Ovary (tissue), 10 donors: ENCODE measurements at places on chromosomes 3 and 15. TPM values are rescaled to one million over a fixed set of nuclear protein-coding genes. Genes with fewer than 3 reads are reported as not detected.

GRCh38 chr15:78211189-78211921 lies 23.0 kb downstream of the ACSBG1 start:
- no peak for DNase-seq

- no peak for DNase-seq
Observed at GRCh38 chr3:17231537-17232261, 346.9 kb downstream of the PLCL2 start.

GRCh38 chr3:98554580-98554979 lies 22.8 kb downstream of the GPR15 start:
- DNase-seq: no peak

DNA sequence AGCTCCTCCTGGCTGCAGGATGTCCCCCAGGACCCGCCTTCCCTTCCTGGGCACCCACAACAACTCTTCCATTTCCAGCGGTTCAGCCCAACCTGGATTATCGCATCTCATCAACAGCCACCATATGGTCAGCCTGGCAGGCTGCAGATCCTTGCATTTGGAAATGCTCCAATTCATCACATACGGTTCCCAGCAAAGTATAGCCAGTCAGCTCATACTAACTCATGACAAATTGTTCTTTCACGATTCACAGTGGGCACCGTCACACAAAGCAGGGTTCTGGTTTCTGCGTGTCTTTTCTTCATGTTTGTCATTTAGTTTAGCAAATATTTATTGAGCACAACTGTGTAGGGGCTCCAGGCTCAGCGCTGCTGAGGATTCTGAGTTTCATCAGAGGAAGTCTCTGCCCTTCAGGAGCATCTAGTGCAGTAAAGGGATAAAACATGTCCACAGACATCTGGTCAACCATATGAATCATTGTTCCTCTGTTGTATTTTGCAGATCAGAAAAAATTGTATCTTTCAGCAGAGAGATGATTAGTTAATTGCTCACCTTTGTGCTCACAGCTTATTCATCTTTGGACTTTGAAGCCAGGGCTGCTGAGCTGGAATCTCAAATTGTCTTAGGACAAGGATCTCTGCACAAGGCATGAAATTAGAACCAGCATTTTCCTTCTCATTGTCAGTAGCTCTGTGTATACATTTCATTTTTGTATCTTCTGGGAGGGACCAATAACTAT lies 125.1 kb downstream of the GABRG3 start:
- DNase-seq: no peak

GRCh38 chr3:20511863-20512505 lies 326.0 kb upstream of the SGO1 start:
- DNase-seq: no peak

Gene DZIP1L
- polyA plus RNA-seq: 4.9 TPM

Gene UPK1B
- 1.4 TPM for polyA plus RNA-seq
